ENCODE measurements at places on chromosomes 3 and 15.

- DNase-seq = no peak
Observed at GRCh38 chr3:68090571-68090970, 436.2 kb upstream of the SUCLG2 start.

DNA sequence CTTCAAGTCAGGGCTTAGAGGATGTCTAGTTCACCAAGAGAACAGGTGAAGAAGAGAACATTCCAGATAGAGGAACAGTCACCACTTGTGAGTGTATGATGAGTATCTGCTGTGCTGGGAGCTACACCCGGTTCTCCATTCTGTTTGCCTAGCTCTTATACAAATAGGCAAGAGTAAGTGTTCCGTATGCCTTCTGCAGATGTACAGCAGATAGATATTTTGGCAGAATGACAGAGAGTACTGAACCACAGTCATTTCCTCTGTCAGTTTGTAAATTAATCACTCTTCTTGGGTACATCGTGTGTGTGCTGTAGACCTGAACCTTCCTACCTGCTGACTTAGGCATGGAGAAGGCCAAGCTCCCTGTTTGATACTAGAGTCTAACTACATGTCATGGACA lies 108.3 kb upstream of the CTDSPL start:
- peak; percentile 18 for DNase-seq

- DNase-seq = peak; percentile 86
Observed at GRCh38 chr3:177460047-177460446, 262.8 kb upstream of the TBL1XR1 start.

GRCh38 chr15:34804776-34805175 lies 9.4 kb upstream of the ACTC1 start:
- DNase-seq = no peak

GRCh38 chr3:161042023-161042501 lies 63.1 kb downstream of the B3GALNT1 start:
- no peak for DNase-seq
